ENCODE measurements at places on chromosomes 13 and 19.

DNA sequence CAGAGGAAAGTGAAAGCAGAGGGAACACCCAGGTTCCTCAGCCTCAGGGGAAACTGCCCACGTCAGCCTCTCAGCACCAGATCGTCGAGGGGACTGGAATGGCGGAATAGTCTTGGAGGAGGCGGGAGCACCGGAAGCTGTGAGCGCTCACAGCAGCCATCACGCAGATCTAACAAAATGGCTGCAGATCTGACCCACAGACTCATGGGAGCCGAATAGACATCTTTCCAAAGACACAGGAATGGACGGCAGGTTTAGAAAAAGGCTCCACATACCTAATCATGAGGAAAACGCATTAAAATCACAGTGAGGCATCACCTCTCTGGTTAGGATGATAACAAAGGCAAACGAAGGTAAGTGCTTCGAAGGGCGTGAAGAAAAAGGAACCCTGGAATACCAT lies 11.8 kb upstream of the LILRA2 start:
- DNase-seq, result no peak

GRCh38 chr13:18959996-18960395 lies 221.6 kb downstream of the TUBA3C start:
- DNase-seq, result no peak

GRCh38 chr19:32322541-32322940 lies 22.9 kb upstream of the ZNF507 start:
- DNase-seq, result no peak

GRCh38 chr13:29924482-29925350 lies 74.3 kb upstream of the UBL3 start:
- DNase-seq, result no peak

DNA sequence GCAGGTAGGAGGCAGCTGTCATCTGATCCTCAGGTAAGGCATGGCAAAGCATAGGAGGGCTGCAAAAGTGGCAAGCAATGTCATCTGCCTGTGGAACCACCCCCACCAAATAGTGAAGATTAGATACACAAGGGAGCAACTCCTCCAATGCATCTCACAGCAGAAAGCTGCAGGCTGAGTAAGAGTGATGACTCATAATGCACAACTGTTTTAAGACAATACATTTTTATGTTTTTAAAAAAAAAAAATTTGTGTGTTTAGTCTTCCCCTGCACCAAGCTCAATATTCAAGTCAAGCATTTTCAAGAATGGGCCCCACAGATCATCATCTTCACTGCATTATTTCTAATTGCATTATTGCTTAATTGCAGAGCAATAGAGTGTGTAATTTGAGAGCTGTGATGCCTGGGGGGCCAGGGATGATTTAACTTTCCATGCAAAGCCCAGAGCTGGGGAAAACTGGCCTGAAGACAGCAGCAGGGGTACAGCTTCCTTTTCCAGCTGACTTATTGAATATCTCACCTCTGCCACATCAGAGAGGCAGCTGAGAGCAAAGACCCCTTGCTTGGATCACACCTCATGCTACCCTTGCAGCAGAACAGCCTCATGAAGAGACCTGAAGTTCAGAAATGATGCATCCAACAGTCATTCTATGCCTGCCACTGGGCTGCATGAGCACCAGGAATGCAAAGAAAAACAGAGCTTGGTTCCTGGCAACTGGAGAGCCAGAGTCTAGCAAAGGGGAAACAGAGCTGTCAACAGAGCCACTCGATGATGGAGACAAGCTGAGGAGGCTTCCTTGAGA lies 22.7 kb upstream of the POP4 start:
- DNase-seq, result no peak

- DNase-seq, result no peak
Observed at GRCh38 chr13:93286047-93286446, 59.4 kb downstream of the GPC6 start.

DNA sequence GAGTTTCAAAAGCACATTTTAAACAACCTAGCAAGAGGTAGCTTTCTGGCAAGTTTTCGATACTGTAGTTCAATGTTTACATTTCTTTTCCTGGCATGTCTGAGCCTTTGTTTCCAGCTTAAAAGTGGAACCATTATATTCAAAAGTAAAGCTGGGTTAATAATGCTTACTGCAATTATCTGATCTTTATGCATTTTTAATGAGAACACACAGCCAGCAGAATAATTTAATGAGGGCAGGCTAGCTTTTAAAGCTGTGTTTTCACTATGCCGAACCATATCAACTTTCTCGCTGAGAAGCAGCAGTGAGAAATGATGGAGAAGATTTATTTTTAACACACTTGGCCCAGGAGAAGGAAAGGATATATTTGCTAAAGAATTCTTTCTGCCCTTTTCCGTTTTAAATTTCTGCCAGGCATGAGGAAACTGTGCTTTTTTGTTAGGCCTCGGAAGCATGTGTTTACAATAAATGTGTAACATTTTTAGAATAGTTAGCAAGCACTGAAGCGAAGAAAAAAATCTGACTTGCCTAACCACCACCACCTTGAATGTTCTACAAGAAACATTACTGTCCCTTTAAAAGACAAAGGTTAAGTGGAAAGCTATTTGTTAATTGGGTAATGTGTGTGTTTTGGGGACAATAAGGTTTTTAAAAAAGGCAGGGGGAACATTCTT lies 1.0 kb downstream of the MBNL2 start:
- no peak for DNase-seq

GRCh38 chr19:11483366-11484111 lies 2.7 kb upstream of the ELAVL3 start:
- DNase-seq, result no peak

- no peak for DNase-seq
Observed at GRCh38 chr13:108984251-108984920, 355.0 kb downstream of the MYO16 start.

DNA sequence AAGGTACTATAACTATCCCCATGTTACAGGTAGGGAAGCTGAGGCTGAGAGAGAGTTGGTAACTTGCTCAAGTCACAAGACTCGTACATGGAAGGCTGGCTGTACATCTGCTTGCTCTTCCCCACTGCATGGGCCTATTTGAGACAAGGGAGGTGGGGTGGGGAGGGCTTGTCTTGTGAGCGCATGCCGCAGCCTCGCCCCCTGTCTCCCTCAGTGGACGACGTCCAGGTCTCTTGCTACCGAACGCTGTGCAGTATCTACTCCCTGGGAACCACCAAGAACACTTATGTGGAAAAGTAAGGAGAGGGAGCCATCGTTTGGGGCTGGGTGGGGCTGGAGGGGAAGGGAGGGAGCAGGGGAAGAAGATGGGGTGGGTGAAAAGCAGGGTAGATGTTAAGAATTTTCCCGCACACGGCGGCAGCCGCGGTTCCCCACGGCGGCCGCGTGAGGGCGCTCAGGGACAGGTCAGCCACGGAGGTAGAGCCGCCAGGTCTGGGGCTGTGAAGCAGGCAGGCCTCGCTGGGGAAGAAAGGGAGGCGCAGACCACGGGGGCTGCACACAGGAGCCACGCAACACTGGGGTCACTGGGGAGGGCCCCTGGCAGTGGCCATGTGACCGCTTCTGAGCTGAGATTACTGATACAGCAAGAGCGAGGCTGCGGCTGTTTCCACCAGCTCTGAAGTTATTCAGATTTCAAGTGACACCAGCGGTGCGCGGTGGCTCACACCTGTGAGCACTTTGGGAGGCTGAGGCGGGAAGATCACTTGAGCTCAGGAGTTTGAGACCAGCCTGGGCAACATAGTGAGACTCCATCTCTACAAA lies 81.5 kb downstream of the RYR1 start:
- peak; percentile 59 for DNase-seq

- no peak for DNase-seq
Observed at GRCh38 chr19:17394891-17395415, 957 bp upstream of the CCDC194 start.

DNA sequence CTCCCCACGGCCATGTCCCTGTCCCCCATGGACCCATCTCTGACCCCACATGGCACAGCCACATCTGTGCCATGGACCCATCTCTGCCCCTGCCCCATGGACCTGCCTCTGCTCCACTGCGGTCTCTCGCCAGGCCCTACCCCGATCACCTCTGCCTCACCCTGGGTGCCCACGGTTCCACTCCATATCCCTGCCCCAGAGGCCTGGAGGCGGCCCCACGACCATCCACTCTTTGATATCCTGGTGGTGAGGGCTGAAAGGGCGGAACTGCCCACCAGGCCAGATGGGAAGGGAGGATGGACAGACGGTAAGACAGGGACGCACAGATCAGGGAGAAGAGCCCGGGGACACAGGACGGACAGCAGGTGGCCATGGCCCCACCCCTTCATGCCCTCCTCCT lies 327 bp downstream of the PTGER1 start:
- DNase-seq, result no peak

Measured in MM.1S (cell line).